AML-193 (cell line): ENCODE measurements at places on chromosomes 7 and 10.

DNA sequence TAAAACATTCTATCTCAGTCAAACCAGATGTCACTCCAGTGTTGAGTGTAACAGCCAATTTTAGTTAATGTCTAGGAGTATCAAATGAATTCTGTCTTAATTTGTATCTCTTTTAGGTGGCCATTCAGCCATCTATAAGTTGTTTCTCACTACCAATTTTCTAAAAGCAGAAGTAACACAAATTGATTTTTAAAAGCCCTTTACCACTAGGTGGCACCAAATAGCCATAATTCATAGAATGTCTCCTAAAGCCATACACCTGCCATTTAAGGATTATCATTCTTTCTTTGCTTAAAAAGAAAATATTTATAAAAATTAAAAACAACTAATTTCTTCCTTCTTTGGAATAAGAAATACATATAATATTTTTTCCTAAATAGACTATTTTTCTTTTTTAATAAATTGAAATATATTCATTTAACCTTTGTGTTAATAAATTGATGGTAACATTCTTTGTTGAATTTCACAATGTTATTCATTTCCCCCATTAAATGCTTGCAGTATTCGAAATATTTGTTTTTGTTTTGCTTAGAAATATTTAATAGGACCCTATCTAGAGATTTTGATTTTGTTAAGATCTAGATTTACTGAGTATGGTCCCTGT is 107.8 kb upstream of the PPP1R3A start:
- peak; percentile 63 for DNase-seq

GRCh38 chr7:70776627-70777101 is 355.3 kb upstream of the GALNT17 start:
- DNase-seq: no peak

- DNase-seq: no peak
Observed at GRCh38 chr7:16935341-16935735, 53.6 kb upstream of the AGR3 start.

GRCh38 chr7:149620961-149621360 is 123.4 kb upstream of the ZNF746 start:
- DNase-seq: no peak

- no peak for DNase-seq
Observed at GRCh38 chr7:100342765-100343164, 15.2 kb upstream of the PILRB start.

- DNase-seq: peak; percentile 14
Observed at GRCh38 chr10:82969405-82969804, 1094.4 kb downstream of the NRG3 start.

- DNase-seq: peak; percentile 25
Observed at GRCh38 chr10:119404719-119405519, 137.6 kb downstream of the RGS10 start.

- no peak for DNase-seq
Observed at GRCh38 chr10:78699971-78700370, 368.8 kb upstream of the ZMIZ1 start.

GRCh38 chr10:110779489-110779888 is 92.2 kb upstream of the PDCD4 start:
- no peak for DNase-seq

DNA sequence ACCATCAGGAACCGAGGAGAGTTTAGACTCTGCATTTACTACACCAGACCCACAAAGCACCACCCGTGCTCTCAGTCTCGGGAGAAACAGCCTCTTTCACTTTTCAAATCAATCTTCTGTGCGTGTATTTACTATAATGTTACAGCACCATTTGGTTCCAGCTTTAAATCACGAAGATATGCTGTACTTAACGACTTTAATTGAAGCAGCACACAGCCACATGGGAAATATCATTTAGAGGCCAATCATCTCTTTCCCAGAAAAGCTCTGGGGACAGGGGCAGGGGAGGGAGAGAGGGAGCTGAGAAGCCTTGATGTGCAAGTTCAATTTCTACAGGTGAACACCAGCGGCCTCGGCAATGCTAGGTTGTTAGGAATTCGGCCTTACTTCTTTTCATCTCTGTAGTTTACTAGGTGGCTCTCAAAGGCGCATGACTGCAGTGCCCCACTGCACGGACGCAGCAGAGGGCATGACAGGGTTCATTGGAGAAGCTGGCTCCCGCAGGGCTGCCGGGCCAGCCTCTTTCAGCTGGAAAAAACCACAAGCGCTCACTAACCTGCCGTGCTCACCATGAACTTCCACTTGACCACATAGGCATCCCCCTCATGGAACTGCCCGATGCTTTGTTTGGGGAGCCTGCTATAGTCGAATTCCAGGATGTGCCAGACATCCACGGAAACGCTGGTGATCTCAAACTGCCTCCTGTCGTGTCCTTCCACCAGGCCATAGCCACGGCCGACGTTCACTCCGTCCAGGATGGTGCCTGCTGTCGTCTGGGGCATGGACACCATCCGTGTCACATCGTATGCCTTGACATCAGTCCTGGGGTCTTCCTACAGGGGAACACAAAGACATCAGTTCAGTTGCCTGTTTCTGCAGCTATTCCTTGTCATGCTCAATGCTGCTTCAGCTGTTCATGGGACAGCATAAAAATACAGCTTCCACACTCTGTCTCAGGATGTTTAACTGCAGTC is 154.5 kb downstream of the SVIL start:
- no peak for DNase-seq

GRCh38 chr7:4683884-4684565 is 1.9 kb downstream of the FOXK1 start:
- peak; percentile 27 for DNase-seq

GRCh38 chr7:98284335-98285036 is 3.0 kb downstream of the BRI3 start:
- DNase-seq: peak; percentile 76

- no peak for DNase-seq
Observed at GRCh38 chr7:134155206-134155605, 28.1 kb downstream of the LRGUK start.

DNA sequence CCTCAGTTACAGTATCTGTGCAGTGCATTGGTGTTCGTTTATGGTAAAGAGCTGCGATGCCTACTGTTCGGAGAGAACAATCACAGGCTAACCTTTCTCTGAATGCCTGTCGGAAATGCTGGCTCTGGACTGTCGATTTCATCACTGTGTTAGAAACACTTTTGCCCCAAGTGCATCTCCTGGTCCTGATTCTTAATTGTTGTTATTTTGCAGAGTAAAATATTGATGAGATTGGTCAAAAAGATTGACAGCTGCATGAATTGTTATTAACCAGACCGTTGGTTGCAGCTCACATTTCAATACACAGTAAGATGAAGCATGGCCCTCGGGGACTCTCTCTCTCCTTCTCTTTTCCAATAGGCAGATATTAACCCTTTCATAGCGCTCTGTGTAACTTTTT is 557.4 kb upstream of the ADARB2 start:
- no peak for DNase-seq

GRCh38 chr7:4226524-4226882 is 455.6 kb upstream of the FOXK1 start:
- DNase-seq: no peak

DNA sequence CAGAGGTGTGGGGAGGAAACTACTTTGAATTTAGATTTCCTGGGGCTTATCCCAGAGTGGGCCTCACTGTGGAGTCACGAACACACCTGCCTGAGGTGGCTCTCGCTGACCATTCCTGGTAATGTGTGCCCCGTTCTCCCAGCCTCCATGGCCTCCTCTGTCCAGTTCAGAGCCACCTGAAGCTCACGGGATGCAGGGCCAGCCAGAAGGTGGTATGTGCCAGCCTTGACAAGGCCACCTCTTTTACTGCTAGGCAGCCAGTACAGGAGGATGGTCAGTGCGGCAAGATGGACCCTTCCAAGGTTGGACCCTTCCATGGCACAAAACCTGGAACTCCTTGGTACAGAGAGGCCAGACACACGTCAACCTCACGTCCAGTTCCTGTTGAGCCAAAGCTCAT is 210.3 kb downstream of the DNAJB6 start:
- no peak for DNase-seq

DNA sequence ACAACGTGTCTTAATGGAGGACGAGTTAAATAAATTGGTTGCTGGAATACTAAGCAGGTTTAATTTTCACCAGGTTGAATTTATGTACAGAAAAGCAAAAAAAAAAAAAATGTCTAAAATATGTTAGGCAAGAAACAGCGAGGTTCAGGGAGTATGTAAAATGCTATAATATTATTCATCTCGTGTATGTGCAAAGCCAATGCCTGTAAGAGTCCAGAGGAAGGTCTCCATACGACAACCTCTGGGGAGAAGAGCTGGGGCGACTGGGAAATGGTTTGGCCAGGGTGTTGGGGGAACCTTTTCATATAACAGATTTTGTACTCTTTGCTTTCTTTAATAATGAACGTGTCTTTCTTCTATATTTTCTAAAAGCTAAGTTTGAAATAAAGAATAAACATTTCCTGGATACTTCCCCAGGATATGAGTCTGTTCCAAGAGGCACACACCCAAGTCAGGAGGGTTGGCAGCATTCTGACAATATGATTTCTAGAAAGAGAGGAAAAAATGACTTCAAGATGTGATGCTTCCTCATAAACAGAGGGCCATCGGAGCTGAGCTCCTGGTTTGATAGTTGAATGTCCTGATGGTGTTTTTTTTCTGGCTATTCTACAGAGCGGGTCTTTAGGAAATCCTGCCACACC is 208.6 kb upstream of the MGMT start:
- DNase-seq: no peak

DNA sequence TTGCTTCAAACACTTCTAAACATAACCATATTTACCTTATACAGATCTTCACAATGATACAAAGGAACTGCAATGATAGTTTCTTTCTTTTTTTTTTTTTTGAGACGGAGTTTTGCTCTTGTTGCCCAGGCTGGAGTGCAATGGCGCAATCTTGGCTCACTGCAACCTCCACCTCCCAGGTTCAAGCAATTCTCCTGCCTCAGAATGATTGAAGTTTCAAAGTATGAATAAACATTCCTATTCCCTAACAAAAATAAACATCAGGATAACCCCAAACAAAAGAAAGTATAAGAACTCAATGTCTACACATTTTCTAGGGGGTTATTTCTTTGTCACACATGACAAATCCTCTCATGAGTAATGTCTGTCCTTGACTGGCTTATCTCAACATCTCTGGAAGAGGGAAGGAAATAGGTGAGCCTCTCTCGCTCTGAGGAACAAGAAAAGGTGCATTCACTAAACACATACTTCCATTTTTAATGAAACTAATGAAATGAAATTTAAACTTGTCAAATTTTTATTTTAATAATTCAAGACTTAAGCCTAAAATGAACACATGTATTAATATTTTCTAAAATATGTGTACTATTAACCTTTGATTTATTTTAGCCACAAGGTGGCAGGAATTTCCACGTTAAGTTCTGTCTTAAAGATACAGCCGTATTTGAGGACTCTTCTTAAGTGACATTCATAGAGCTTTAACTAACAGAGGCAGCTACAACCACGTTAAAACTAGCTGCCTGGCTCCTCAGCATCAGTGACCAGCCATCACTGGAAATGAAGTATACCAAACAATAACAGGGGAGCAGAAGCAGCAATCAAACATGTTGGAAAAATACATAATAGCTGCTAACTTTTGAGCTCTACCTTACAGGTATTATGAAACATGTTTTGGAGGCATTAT is 58.3 kb downstream of the MALSU1 start:
- DNase-seq: peak; percentile 32

DNA sequence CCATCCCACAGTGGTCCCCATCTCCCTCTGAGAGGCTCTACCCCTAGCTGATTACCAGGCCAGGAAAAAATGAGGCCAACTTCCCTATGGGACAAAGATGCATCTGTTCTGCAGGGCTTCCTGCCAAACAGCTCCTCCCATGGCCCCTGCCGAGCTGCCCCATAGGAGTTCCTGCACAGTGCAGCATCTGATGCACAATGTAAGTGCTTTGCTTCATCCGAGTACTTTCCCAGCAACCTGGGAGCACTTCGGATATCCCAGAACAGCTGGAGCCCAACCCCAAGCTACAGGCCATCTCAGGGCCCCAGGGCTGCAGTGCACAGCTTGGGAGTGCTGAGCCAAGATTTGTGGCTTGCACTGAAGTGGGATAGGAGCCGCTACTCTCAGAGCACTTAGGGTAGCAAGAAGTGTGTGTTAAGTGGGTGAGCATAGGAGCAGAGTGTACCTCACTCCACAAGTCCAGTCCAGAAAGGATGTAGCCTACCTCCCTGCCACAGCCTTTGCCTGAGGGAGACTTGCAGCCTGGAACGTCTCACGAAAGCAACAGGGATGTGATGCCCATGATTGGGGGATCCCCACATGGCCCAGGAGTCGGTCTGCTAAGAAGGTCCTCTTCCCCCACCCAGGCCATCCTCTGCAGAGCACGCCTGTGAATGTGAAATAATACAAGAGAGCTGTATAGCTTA is 209.6 kb upstream of the VWC2 start:
- DNase-seq: no peak

GRCh38 chr10:62813453-62813852 is 2.7 kb downstream of the EGR2 start:
- no peak for DNase-seq

DNA sequence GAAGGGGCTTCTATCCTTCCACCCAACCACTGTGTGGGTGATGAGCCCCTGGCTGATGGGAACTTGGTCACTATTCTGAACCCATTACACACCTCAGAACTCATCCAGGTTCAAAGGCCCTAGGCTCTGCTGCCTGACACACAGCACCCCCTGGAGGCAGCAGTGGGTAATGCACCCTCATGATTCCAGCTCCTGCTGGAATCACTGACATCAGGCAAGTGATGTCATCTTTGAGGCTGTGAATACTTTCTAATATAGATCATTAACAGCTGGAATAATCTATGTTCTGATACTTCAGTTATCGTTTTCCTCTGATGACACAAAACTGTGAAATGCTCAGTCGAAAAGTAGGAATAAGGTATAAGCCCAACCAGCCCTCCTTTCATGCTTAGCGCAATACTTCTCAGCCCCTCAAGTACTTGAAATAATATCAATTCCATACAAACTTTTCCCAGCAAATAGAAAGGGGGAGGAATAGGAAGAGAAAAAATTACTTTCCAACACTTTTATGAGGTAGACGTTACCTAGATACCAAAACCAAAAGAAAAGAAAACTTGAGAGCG is 7.5 kb upstream of the RBP3 start:
- DNase-seq: peak; percentile 1

DNA sequence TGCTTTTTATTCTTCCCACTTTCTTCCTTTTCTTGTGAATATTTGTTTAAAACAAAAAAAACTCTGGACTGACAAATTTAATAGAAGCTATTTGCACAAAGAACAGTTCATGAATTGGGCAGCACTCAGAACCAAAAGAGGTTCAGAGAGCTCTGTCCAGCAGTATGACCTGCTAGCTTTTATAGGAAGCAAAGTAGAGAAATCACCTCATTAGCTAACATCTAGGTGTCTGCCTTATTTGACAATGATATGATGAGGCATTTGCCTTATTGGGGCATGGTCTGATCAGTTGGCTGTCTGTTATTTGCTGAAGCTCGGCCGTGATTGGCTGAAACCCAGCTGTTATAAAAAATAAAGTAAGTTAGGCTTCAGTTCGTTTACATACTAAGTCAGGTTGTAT is 819 bp upstream of the TRIM4 start:
- no peak for DNase-seq

- no peak for DNase-seq
Observed at GRCh38 chr10:22669163-22669711, 45.1 kb downstream of the PIP4K2A start.

- no peak for DNase-seq
Observed at GRCh38 chr10:79995979-79996634, 47.2 kb upstream of the SFTPD start.
